Neural crest cell (in vitro differentiated cells): ENCODE measurements at places on chromosomes 4 and X.

DNA sequence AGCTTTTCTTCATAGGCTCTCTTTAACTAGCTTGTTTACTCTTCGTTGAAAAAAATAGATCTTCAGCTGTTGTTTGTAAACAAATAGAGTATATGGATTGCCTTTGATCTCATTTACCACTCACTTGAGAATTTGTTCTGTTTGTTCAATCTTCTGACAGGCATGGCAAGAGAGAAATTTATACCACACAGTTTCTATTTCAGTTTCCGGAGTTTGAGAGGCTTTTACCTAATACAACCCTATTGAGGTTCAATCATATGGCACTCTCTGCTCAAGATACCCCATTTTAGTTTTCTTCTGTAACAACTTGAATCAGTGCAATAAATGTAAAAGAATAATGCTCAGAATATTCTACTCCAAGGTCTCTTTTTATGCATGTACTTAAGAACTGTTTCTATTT is 148.0 kb downstream of the EMCN start:
- DNase-seq: no peak

DNA sequence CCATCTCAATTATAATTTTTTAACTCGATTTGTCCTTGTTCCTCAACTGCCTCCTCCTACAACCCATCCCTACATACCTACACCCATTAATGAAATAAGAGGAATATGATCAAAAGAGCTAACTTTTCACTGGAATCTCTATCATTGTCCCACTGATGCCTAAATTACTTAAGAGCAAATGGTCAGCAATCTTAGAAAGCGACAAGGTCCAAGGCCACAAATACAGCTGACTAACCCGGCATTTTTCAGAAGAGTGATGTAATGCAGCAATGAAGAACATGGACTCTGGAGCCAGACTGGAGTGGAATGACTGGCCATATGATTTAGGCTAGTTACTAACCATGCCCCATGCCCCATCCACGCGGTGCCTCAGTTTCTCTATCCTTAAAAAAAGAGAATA is 56.2 kb downstream of the PPA2 start:
- DNase-seq: no peak

DNA sequence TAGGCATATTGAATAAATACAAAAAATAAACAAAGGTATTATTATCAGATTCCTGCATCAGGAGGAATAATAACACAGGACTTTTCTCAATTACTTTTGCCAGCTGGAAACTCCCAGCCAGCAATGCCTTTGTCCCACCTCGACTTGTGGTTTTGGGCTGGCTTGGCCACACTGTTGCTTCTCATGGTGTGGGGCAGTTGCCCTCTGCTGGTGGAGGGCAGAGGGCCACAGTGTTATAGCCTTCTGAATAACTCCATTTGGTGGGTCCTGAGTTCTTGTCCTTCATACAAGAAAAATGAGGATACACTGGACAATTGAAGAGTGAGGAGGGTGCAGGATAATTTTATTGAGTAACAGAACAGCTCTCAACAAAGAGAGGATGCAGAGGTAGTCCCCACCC is 1206.0 kb upstream of the ADGRL3 start:
- DNase-seq: no peak

- no peak for DNase-seq
These were observed 941.5 kb downstream of the DMD start for GRCh38 chrX:32269866-32270265.
